ENCODE measurements at places on chromosomes 2 and 18. TPM values are rescaled to one million over a fixed set of nuclear protein-coding genes. Genes with fewer than 3 reads are reported as not detected.

Gene SLC4A5
- 14.2 TPM for total RNA-seq

Gene TAF4B
- 14.6 TPM for total RNA-seq

Gene POTEE
- 0.13 TPM for total RNA-seq

Gene STARD6
- total RNA-seq = not detected

Gene UGT1A8
- not detected for total RNA-seq

Gene HAAO
- not detected for total RNA-seq

Gene ZEB2
- total RNA-seq = 8.9 TPM

Gene ACP1
- total RNA-seq = 86.2 TPM

Measured in T-cell (primary cell).